ENCODE measurements at places on chromosomes 13 and 19. TPM values are rescaled to one million over a fixed set of nuclear protein-coding genes. Genes with fewer than 3 reads are reported as not detected.
A peak's percentile ranks its signal among the peaks of the same experiment; 100 is the strongest.

DNA sequence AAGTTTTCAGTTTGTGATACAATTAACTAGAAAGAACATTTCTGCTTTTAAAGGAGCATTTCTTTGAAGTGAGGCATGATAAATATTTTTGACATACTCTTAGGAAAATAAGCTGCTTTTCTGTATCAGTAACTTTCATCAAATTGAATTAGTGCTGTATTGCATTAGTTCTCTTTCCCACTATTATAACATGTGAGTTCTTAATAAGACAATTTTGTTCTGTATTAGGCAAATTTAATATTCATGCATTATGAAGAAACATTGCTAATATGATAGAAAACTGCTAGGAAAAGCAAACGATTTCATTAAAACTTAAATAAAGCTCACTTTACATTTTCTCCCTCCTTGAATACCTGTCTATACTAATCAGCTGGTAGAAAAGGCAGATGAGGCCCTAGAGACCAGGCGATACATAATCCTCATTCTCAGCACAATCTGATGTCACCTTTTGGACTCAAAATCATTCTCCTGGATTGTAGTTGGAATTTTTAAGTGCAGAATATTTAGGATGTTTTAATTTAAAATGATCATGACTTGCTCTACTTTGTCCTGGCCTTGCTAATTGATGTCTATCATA is 1636.8 kb downstream of the PCDH9 start:
- DNase-seq: no peak

DNA sequence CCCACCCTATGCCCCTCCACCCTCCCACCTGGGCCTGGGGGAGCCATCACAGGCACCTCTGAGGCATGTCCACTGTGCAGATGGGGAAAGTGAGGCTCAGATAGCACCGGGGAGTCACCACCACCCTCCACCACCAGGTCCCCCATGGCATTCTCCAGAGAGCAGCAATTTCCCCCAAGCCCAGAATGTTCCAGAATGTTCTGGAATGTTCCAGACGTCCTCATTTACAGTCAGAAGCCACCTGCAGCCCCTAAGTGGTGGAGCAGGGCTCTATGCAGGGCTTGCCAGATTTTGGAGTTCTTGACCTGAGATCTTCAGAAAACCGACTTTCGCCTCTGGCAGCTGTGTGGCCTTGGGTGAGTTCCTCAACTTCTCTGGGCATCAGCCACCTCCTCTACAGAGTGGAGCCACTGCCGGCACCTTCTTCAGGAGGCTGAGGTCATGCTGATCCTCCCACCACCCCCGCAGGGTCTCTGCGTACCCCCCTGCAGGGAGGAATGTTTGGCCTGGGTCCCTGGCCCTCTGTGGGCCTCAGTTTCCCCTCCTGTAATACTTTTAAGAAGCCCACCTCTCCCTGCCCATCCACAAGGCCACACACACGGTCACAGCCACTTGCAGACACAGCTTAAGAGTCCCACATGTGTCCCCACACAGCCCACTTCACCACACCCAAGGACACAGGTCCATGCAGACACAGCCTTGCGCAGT is 6.2 kb downstream of the FUT5 start:
- no peak for DNase-seq

DNA sequence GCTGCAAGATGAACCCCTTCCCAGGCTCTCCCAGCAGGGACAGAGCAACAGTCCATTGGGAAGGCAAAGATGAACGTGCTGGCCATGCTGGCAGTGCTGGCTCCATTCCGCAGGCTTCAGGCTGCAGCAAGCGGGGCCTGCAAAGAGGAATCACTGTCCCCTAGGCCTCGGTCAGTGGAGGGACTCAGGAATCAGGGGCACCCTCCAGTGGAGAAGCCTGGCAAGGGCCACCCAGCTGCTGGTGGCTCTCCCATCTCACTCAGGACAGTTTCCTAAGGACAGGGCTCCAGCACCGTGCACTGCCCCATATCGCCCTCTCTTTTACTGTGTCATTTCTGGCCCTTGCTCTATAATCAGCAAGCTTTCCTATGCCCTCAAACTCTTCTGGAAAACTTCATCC is 498.6 kb downstream of the EFNB2 start:
- DNase-seq: peak; percentile 49

DNA sequence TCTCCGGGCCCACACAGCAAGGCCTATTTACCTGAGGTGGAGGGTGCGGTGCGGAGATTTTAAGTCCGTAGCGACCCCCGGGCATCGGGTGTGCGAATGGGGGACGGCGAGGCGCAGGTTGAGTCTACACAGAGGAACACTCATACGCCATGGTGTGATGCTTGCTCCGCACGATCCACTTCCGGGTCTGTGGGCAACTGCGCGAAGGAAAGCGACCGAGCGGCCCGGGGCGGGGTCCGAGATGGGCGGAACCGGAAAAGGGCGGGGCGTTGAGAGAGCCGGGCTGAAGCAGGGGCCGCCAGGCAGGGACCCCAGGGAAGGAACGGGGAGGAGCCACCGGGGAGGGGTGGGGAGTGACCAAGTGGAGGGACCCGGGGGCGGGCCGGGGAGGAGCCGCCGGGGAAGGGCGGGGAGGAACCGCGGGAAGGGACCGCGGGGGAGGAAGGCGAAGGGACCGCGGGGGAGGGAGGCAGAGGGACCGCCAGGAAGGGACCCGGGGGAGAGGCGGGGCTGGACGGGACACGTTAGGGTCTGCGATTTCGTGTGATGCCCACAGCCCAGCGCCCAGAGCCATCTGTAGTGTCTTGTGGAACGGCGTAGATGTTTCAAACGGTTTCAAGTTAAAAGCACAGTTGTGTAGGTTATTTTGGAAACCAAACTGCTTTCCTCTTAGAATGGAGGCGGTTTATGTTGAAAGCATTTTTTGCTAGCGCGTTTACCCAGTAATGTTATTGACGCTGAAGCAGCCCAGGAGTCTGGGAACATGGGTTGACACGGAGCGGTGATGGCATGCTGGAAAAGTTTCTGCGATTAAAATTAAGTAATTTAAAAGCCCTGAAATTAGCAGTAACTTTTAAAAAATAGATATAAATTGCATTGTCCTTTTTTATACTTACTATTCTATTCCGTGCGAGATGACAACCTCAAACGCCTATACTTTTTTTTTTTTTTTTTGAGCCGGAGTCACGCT is at the start of gene ZNF160:
TSS of gene ZNF160 (minus strand) at position 189 of the 970 bp plus-strand sequence. CDS start 17,146 bp downstream, outside the sequence.
- peak; percentile 96 for DNase-seq

- peak; percentile 38 for DNase-seq
Observed at GRCh38 chr13:46778890-46779289, 18.1 kb downstream of the ESD start.

GRCh38 chr13:24699541-24699940 is 19.3 kb downstream of the ATP12A start:
- DNase-seq: no peak

DNA sequence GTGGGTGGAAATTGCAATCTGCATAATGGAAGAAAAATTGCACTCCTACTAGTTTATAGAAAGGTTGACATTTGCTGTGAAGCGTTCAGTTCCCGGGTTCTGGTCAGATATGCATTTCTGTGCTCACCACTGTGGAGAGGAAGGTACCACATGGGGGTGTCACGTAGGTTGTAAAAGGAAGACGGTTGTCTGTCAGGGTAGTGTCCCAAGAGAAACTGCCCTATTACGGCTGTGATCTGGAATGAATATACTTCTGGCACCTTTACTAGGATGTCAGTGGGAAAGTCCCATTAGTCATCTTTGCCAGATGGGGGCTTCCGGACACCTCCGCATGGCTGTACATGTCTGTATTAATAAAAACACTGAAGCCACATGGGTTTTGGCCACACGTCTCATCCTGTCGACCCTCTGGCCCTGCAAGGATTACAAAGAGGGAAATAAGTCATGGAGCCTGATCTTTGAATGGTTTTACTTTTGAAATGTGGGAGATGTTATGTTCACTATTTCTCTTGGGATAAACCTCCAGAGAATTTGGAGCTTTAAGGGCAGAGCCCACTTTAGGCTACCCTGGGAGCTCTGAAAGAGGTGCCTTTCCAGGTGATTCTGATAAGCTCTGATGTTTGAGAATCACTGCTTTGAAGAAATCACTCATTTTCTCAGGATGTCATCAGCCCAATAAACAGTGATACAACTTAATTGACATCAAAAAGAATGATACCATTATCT is 133.9 kb downstream of the AKAP11 start:
- DNase-seq: peak; percentile 51

- no peak for DNase-seq
Observed at GRCh38 chr13:49417161-49417560, 26.7 kb downstream of the CAB39L start.

DNA sequence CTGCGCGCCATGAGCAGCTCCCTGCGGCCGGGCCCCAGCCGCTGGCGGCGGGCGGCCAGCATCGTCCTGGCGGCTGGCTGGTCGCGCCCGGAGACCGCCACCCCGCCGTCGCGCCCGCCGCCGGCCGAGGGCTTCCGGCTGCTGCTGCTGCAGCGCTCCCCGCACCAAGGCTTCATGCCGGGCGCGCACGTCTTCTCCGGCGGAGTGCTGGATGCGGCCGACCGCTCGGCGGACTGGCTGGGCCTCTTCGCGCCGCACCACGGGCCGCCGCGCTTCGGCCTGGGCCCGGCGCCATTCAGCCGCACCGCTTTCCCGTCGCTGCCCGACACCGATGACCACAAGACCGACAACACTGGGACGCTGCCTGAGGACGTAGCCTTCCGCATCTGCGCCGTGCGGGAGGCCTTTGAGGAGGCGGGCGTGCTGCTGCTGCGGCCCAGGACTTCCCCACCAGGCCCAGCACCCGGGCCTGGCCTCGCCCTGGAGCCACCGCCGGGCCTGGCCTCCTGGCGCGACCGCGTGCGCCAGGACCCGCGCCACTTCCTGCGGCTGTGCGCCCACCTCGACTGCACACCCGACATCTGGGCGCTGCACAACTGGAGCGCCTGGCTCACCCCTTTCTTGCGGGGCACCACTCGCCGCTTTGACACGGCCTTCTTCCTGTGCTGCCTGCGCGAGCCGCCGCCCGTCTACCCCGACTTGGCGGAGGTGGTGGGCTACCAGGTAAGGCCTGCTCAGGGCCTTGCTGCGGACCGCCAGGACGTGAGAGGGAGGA is 518 bp downstream of the NUDT19 start:
- peak; percentile 68 for DNase-seq

DNA sequence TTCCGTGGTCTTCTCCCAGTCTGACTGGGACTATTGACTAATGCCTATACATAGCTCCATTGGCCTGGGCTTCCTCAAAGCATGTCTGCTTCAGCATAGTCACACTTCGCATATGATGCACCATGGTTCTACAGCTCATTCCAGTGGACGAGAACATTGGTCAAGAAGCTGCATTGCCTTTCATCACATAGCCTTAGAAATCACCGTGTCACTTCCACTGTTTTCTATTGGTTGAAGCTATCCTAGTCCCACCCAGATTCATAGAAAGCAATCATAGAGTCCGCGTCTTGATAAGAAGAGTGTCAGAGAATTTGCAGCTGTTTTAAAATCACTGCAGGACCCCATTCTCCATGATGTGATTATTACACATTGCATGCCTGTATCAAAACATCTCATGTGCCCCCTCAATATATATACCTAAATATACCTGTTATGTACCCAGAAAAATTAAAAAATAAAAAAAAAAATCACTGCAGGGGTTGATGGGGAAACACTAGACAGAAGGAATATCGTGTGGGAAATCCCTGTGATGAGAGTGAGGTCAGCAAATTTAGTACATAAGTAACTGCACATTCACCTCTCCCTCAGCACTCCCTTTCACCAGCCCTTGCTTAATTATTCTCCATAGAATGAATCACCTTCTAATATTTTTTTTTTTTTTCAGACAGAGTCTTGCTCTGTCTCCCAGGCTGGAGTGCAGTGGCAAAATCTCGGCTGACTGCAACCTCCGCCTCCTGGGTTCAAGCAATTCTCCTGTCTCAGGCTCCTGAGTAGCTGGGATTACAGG is 2.2 kb upstream of the ARHGAP33 start:
- DNase-seq: peak; percentile 32

- peak; percentile 18 for DNase-seq
Observed at GRCh38 chr19:53101518-53101917, 1.7 kb downstream of the ZNF160 start.

DNA sequence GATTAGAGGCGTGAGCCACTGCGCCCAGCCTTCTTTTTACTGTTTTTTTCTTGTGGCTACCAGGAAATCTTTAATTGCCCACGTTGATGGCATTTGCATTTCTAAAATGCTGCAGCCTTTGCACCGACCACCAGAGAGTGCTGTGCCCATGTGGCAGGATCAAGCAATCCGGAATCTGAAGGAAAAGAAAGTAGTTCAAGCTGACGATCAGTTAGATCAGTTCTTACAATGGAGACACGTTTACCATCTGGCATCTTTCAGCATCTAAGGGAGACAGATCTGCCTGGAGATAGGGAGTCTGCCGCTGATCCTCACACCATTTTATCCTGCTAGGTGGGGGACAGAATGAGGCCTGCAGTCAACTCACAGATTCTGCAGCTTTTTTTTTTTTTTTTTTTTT is 19.9 kb downstream of the TINCR start:
- DNase-seq: peak; percentile 53

DNA sequence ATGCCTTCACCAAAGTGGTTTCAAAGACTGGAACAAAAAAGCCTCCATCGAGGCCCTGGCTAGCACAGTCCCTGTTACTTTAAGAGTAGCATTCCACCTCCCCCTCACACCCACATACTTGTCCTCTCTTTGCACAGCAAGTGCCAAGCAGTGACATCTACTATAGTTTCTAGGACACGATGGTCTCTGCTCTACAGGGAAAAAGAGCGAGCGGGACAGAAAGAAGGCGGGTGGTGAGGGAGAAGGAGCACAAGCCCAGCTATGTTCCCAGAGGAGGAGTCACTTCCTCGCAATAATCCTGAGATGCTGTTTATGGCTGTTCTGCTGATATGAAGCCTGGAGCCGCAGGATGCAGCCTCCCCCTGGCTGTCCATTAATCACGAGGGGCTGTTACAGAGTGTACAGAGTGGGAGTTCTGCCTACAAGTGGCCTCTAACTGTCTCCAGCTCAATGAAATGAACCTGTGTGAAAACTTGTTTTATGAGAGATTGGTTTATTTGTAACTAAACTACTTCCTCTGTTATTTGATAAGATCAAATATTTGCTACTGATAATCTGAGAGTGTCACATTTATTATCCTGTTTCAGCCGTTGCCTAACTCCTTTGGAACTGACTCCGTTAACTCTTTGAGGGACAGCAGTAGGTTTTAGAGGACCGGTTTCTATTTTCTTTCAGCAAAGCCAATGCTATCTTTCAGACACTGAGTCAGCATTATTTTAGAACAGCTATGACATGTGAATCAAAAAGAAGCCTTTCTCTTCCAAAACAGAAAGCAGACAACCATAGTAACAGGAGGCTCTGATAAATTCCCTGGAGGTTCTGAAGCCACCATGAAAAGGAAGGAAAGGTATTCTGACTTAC is 208.0 kb downstream of the SPRY2 start:
- DNase-seq: peak; percentile 36

- DNase-seq: no peak
Observed at GRCh38 chr13:40458720-40458990, 207.8 kb downstream of the FOXO1 start.

DNA sequence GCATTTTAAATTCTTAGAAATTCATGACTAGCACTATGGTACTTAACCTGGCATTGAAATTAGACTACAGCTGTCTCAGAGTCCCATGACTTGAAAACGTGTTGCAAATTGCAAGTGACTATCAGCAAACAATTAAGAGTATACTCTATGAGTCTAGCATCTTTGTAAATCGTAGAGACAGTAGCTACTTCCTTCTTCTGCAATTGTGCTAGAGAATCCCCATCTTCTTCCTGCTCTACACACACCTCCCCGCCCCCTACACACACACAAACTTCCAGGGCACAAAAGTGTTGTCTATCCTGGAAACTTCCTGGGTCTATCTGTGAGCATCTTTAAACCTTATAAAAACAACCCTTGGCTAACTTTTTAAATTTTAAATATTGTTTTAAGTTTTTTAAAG is 35.2 kb upstream of the MIR17HG start:
- no peak for DNase-seq

Gene FUT1
- total RNA-seq: 0.15 TPM

Gene NXNL1
- not detected for total RNA-seq

Gene SYNE4
- not detected for total RNA-seq

Gene CEACAM1
- total RNA-seq: 0.62 TPM

Gene ZNF135
- total RNA-seq: 1.8 TPM

Gene VAV1
- total RNA-seq: not detected
